ENCODE measurements at places on chromosomes 1 and 21.

DNA sequence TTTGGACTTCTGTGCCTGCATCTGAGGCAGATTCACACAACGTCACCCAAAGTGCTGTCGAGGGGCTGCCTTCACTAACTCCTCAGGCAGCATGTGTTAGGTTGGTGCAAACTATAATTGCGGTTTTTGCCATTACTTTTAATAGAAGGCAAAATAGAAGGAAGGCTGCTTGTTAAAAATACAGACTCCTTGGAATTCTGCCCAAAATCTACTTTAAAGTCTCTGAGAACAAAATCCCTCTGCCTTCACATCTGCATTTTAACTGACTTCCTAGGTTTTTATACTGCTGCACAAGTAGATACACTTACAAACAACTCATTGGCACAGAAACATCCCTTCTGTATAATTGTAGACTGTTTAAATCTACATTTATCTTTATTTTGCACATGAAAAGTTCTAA, 41.3 kb upstream of the SLC19A2 start:
- no peak for ATAC-seq

- ATAC-seq, result no peak
Measured at GRCh38 chr1:18752409-18752808, 107.1 kb downstream of the TAS1R2 start.

- ATAC-seq, result no peak
Measured at GRCh38 chr1:169048043-169048442, 58.4 kb upstream of the ATP1B1 start.

DNA sequence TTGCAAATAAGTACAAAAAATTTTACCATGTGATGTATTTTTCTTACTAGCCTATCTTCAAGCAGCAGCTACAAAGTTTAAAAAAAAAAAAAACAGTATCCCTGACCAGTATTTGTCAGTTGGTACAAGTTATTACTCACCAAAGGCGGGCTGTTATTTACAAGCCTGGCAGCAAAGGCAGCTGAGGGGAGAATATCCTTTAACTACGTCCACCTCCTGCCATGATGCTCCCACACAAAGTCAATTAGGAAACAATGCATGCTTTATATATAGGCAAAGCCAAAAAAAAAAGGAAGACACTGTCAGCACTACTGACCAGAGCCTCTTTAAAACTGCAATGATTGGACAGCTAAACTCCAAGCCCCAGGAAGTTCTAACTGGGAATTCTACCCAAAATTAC, 13.7 kb downstream of the PSMA5 start:
- no peak for ATAC-seq

GRCh38 chr1:115524236-115524635, 117.5 kb upstream of the VANGL1 start:
- ATAC-seq, result no peak
